ENCODE measurements at places on chromosomes 2 and 18.

DNA sequence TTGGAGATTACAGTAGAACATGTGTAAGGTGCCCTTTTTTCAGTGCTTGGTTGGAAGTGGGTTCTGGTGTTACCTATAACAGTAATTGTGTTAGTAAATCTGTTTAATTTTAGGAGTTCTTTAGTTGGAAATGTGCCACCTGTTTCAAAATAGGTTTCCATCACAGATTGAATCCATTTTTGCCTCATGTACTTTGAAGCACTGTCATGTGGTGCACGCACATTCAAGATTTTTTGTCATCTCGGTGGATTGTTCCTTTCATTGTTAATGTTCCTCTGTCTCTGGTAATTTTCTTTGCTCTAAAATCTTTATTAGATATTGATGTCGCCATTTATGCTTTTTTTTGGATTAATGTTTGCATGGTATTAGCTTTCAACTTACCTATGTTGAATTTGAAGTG lies 1.3 kb downstream of the ATP9B start:
- no peak for DNase-seq

DNA sequence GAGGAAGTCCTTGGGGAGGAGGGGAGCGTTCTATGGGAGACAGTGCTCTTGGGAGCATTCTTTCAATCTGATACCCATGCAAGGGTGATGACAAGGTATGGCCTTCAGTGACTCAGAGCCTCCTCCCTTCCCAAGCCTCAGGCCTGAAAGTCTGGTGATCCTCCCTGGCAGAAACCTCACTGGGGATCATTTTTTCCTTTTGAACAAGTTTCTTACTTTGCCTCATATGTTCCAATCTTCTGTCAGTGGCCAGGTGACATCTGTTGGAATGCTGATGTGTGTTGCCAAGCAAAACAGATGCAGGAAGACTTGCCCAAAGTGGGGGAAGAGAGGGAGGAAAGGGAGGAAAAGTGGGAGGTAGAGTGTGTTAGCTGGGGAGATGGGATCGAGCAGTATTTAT lies 224.8 kb downstream of the NEDD4L start:
- no peak for DNase-seq

GRCh38 chr2:181627545-181627944 lies 29.4 kb downstream of the CERKL start:
- no peak for DNase-seq

GRCh38 chr18:63817441-63818051 lies 42.3 kb downstream of the SERPINB7 start:
- DNase-seq, result no peak

DNA sequence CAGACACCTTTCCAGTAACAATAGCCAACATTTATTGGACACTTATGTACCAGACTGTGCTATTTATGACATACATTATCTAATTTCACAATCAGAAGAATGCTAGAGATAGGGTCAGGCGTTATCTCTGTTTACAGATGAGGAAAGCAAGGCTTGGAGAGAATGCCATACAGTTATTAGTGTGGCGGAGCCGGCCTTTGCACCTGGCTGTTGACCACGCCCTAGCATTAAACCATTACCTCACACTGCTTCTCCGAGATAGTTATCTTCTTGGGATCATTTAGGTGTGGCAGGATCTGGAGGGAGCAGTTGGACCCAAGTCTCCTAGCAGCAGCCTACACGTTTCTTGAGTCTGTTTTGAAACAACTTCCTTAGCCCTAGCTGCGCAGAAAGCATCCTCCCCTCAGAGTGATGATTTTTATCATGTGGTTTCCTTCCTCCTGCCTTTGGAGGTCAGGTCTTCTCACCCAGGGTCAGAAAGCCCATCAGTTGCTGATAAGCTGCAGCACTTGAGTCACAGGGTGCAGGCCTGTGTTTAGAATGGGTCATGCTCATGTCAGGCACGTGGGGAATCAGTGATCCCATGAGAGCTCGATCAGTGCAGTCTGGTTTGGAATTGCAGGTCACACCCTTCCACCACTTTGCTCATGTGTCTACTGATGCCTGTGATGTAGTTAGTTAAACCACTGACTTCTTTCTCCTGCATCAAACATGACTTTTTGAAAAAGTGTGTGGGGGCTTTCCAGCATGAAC lies 118.2 kb downstream of the SPTBN1 start:
- peak; percentile 76 for DNase-seq

GRCh38 chr2:108533832-108534583 lies at the start of gene LIMS1:
Gene LIMS1, plus strand, starts transcription at chr2:108534470. Its CDS starts 93 bp downstream, at chr2:108534563.
- peak; percentile 91 for DNase-seq

DNA sequence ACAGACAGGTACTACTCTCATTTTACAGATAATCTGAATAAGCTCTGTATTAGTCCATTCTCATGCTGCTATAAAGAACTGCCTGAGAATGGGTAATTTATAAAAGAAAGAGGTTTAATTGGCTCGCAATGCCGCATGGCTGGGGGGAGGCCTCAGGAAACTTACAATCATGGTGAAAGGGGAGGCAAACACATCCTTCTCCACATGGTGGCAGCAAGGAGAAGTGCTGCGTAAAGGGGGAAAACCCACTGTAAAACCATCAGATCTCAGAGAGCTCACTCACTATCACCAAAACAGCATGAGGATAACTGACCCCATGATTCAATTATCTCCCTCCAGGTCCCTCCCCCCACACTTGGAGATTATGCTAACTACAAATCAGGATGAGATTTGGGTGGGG lies 254.4 kb downstream of the KCNE4 start:
- DNase-seq, result no peak

DNA sequence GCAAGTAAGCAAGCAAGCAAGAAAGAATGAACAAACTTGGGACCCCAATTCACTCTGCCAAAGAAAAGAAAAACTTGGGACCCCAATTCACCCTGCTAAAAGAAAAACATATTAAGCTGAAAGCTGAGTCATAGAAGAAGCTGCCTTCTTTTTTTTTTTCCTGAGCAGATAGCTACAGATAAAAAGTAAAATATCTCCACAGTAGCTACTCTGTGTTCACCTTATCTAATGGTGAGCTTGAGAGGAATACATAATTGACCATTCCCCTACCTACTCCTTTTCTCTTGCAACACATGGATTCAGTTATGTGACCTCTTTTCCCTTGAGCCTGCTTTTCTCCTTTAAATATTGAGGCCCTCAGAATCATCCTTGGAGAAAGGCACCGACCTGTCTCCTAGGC lies 63.0 kb downstream of the MCFD2 start:
- no peak for DNase-seq

DNA sequence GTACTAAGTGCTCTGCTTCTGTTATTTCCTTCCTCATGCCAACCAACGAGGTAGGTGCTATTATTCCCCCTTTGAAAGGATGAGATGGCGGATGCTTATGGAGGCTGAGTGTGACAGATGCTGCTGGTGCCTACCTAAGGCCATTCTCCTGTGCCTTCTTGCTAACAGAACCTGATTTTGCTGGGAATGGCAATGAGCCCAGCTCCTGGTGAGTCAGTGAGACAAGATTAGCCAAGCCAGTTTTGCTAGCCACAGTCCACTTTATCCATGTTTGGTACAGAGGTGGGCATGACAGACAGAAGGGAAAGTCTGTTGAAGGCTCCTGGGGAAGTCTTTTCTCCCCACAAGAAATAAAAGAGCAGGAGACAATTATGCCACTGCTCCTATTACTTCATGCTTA lies 43.7 kb upstream of the TMEM163 start:
- DNase-seq, result no peak

GRCh38 chr2:18900691-18901141 lies 311.3 kb upstream of the NT5C1B start:
- DNase-seq, result no peak

GRCh38 chr2:168825126-168825525 lies 22.7 kb downstream of the NOSTRIN start:
- no peak for DNase-seq

DNA sequence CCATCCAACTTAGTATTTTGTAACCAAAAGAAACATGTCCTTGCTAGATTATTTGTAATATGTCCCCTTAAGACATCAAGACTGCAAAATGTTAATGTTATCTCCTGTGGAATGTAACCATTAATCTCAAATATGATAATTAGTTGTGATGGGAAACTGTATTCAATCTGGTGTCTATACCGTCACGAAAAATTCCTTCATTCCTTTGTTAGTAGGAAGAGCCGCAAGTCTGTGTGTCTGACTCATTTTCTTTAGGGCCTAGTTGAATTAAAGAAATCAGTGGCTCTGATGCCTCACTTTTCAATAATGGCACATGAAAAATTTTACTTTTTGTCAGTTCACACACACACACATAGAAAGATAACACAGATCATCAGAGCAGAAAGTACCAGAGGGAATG lies 127.1 kb upstream of the CHAC2 start:
- no peak for DNase-seq

DNA sequence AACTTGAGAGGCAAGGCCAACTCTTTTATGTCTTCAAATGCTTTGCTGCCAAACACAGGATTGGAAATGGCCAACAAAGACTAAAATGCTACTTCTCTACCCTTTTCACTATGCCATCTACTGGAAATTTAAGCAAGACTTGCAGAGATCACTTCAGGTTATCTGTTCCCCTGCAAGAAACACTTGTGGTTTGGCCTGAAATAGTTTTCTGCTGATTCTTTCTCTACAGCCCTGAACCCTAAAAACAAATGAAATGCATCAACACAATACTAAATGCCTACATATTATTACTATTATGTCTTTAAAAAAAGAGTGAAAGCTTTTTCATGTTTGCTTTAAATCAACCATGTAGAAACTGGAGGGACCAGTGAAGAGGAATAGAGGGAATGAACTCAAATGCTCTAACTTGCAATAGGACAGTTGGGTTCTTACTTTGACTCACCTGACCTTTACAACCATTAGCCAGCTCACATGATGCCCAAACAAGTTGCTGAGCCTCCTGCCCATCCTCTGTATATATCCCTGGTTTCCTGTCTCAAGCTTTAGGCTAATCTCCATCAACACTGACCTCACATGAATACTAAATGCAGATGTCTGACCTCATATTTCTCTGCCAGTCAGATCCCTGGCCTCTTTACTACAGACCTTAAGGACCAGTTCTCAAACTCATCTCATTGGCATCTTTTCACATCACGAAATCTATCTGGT lies 17.5 kb upstream of the ADAM17 start:
- DNase-seq, result no peak

DNA sequence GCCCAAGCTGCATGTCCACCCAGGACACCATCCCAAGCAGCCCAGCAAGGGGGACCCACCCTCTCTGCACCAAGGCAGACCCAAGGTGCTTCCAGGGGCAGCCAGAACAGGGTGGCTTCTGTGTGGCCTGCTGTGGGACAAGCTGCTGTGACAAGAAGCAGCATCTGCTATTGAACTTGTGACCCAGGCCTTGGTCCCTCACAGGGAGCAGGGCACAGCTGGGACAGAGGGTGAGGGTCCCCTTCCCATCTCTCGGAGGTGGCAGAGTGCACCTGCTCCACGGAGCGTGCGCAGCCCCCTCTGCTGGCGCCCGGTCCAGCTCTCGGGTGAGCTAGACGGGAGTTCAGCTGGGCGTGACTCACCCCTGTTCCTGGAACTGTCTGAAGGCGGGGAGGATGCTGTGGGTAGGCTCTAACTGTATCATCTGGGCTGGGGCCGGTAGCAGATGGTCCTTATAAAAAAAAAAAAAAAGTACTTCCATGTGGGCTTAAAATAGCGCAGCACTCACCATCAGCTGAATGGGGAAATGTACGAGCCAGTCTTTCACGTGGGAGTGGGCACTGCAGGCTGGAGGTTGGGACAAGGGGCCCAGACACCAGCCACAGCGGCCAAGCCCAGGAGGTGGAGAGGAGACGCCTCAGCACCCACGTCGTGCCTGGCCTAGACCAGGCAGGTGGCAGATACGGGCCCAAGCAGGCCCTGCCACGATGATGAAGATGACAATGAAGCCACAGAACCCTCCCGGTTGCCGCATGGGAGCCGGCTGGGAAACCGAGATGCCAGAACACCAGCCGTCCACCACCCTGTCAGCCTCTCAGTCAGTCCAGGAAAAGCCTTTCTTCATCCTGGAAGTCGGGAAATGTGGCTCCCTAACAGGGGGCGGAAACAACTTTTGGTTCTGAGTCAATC lies 136.8 kb upstream of the ID2 start:
- DNase-seq, result peak; percentile 94

- DNase-seq, result no peak
Measured at GRCh38 chr2:28047681-28048080, 157.2 kb downstream of the BABAM2 start.

GRCh38 chr18:32983721-32984120 lies 210.9 kb upstream of the KLHL14 start:
- DNase-seq, result no peak

- no peak for DNase-seq
Measured at GRCh38 chr2:194705398-194705797, 951.6 kb upstream of the SLC39A10 start.

DNA sequence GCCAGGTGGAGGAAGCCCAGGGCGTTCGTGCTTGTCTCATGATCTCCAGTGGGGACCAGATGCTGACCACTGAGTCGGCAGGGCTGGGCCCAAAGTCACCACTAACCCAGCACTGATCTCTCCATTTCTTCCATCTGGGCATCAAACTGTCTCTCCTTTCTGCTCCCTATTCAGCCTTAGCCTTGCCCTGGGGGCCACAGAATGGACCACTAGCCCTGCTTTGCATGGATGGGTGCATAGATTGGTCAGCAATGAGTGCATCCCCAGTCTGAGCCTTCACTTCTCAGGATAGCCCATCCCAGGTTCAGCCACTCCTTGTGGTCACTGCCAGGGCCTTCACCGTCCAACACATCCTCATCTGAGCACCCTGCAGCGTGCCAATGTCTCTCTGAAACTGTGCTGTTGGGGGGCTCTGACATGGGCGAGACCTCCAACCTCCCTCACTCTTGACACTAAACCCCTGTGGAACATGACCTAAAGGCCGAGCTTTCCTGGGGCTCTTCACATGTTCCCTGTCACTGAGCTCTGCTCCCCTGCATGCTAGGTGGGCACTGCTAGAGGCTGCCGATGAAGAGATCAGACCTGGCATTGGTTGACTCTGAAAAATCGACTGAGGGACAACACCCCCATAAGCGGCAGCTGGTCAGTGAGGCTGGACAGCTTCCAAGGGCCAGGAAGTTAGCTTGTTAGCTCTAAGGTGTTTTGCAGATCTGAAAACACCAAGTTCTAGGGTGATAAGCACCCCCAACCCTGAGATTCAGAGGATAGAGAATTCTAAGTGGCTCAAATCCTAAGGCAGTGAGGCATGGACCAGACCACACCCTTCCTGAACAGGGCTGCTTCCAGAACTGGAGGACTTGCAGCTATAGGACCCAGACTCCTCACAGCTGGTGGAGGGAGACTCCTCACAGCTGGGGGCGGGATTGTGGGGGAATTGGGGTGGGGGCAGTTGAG lies 61.7 kb downstream of the HS1BP3 start:
- DNase-seq, result no peak

DNA sequence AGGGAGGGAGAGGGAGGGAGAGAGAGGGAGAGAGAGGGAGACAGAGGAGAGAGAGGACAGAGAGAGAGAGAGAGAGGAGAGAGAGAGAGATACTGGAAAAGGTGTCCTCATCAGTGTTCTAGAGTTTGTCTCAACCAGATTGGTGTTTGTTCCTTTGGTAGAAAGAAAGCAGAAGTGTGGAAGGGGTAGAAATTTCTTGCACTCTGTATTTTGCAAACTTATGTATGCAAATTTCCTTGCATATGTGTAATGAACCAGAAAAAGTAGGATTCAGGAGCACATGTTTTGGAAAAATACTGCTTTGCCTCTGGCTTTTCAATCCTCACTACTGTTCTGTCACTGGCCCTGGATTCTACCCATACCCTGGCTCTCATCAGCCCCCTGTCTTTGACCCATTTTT lies 1.1 kb upstream of the SP140 start:
- no peak for DNase-seq

All from activated CD8-positive, alpha-beta T cell treated with anti-CD3 and anti-CD28 coated beads, Interleukin-2, amount 10 ng/mL, durations not matched to agents 7 days and 5 days (primary cell).